Epithelial cell of alveolus of lung (primary cell): ENCODE measurements at places on chromosomes 4 and X. TPM values are rescaled to one million over a fixed set of nuclear protein-coding genes. Genes with fewer than 3 reads are reported as not detected.

ASB12 gene
- total RNA-seq: not detected in 2 replicates

CT45A10 gene
- not detected in 2 replicates for total RNA-seq

BEX3 gene
- total RNA-seq: 287 and 308 TPM in 2 replicates

STAP1 gene
- total RNA-seq: not detected in 2 replicates

SORCS2 gene
- 0.52 and 6.8 TPM in 2 replicates for total RNA-seq

DCAF8L2 gene
- total RNA-seq: not detected in 2 replicates

ZCCHC12 gene
- not detected in 2 replicates for total RNA-seq

RBM3 gene
- 198 and 260 TPM in 2 replicates for total RNA-seq

CFAP47 gene
- total RNA-seq: not detected in 2 replicates

TMEM31 gene
- total RNA-seq: not detected in 2 replicates

ARSD gene
- 8.8 and 14.1 TPM in 2 replicates for total RNA-seq

CXCL11 gene
- 1.0 TPM in 1 of 2 replicates, not detected in the other for total RNA-seq
